ENCODE measurements at places on chromosomes 5 and 9.

DNA sequence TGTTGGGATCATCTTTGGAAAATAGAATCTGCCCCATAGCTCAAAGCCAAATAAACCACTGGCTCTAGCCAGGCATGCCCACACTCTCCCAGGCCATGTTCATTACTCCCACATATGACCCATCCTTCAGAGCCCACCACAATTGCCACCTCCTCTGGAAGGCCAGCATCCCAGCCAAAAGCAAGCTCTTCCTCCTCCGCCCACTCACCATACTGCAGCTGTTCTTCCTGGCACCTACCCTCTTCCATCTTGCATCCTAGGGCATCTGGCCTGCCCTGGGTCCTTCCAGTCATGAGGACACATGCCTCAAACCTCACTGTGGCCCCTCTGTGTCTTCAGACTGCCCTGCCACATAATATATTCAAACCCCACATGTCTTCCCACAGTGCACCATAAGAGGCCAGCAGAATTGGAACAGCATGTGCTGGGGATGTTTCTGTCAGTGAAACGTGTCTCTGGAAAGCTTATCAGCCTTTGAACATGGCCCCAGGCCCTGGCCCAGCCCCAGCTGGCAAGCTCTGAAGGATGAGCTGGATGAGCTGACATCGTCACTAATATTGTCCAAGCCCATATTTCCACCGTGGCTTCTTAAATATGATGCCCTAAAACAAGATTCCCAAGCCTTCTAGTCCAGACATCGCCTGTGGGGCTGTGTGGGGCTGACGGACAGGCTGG is 230.8 kb downstream of the AGTPBP1 start:
- no peak for DNase-seq

DNA sequence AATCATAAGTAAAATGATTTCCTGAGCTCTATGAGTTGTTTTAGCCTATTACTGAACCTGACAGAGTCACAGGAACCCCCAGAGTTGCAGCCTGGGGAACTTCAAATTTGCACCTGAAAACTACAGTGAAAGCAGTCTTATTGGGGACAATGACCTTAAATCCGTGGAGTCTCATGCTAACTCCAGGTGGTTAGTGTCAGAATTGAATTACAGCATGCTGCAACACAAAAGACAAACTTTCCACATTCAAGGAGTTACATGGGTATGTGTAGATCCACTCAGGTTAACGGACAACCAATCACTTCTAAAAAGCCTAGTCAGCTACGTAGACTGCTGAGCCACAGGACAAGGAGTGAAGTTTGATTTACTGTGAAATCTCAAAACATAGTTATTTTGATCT is 49.7 kb downstream of the PLPP1 start:
- DNase-seq, result no peak

DNA sequence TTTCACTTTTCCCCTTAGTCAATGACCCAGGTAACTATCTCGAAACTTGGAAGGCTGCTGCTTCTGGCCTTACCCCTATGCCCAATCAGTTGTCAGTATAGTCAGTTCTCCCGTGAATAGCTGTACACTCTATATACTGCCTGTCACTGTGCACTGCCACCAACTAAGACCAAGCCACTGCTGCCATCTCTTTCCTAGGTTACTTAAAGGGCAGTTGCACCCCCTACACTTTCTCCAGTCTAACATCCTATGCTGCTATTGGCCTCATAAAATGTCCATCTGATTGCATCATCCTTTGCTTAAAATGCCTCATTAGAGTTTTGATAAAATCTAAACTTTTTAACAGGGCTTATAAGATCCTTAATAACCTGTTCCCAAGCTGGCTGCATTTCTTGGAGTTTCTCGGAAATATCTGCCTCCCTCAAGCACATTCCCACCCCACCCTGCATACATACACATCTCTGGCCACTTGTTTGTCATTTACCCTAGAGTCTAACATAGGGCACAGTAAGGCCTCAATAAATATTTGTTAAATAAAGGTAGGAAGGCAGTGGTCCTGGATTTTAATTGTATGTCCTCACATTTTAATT is 32.8 kb upstream of the TNFAIP8 start:
- DNase-seq, result no peak

DNA sequence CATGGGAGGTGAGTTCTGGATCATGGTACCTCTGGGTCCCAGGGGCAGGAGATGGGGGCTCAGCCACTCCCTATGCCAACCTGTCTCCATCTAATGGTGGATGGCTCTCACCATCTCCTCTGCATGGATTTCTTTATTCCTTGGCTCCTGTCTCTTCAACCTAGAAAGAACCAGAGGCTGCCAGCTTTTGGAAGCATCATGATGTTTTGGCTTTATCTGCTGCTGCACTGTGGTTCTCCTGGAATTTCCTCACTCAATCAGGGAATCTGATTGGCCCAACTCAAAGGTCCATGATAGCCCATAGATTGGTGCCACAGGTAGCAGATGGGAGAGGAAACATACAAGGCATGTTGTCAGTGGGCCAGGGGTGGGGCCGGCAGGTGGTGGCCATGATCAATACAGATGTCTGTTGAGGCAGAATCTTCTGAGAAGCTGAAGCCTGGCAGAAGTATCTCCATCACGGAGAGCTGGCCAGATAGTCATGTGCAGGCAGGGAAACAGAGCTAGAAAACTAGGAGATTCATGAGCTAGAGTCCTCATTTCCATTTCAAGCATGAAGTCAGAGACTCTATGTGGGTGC is 158.2 kb downstream of the MACROH2A1 start:
- no peak for DNase-seq
